Stimulated activated CD8-positive, alpha-beta memory T cell treated with anti-CD3 and anti-CD28 coated beads, Interleukin-7, amount 100 ng/mL, for 1 hour (primary cell): ENCODE measurements at places on chromosomes 5 and 9.
A peak's percentile ranks its signal among the peaks of the same experiment; 100 is the strongest.

DNA sequence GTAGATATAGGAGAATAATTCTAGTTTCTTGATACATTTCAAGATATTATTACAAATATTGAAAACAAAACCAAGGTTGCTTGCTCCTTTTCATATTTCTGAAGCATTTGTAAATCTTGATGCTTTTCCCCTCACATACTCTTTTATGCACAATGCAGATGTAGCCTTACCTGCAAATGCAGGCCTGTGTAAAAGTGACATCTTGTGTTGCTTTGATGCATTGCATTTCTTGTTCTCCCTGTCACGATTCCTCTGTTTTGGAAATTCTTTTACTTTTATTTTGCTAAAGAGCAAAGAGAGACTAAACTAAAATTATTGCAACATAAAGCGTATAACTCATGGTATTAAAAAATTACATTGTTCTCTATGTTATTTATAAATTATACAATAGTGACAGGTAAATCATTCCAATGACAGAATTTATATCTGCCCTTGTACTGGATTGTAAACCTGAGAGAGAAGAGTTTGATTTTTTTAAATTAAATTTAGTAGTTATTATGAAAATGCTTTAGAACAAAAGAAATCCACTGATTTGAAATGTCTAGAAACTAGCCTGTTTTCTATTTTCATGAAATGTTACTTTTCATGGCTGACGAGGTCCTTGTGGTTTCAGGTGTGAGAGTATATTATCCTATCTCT is 970.0 kb downstream of the MAT2B start:
- no peak for DNase-seq

GRCh38 chr9:757246-757881 is 84.1 kb upstream of the DMRT1 start:
- DNase-seq = no peak

- DNase-seq = no peak
Observed at GRCh38 chr9:97895211-97895610, 27.1 kb downstream of the TRMO start.

- DNase-seq = no peak
Observed at GRCh38 chr9:116124472-116125040, 29.0 kb upstream of the PAPPA start.

GRCh38 chr9:134355561-134356279 is 29.5 kb downstream of the RXRA start:
- DNase-seq = no peak

GRCh38 chr9:134807716-134808446 is 72.7 kb upstream of the FCN2 start:
- DNase-seq = no peak

GRCh38 chr5:134224888-134225779 is 739 bp downstream of the PPP2CA start:
- DNase-seq = peak; percentile 23

DNA sequence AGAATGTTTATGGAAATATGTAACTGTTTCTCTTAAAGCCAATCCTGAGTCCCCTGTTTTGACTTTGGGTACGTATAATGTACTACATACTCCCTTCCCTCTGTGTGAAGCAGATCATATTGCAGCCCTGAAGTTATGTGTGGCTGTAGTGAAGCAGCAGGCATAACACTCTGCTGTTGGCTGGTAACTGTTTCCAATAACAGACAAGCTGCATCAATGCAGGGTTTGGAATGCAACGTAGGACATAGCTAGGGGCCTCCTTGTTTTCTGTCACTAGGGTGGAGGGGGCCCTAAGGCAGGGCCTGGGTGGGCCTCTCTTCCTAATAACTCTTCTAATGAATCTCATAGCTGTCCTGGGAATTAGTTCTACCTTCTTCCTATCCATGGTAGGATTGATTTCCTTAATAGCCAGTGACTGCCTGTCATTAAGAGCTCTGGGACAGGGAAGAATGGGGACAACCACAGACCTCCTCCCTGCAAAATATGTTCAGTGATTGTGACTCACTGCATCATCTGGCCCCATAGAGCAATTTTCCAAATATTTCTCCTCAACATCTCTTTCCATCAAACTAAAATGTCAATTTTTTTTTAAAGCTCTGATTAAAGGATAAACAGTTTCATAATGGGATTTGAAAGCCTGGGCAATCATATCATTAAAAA is 129.6 kb upstream of the HMHB1 start:
- no peak for DNase-seq

DNA sequence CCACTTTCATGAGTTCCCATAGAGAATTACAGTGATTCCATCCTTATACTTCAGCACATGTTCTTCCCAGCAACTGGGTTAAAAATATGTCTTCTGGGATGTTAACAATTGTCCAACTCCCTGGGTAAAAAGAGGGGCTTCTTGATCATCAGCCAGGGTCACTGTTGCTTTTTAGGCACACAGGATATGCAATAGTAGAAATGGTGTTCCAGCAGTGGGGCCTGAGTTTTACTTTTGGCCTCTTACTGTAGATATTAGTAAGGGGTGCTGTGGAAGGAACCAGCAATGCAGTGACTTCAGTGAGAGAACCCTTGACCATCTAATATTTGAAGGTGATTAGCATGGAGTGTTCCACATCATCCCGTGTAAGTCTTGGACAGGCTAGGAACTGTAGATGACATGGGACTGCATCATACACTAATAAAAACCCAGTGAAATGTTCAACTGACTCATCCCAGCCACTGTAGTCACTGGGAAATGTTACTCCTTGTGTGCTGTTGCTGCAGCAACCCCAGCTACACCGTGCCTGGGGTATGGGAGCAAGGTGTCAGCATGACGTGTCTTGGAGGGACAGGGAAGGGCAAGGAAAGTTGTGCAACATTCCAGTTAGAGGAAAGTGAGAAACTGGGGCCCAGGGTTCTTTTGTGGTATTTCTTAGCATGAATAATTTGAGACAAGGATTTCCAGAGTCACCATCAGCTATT is 610.9 kb downstream of the RAB3C start:
- no peak for DNase-seq

DNA sequence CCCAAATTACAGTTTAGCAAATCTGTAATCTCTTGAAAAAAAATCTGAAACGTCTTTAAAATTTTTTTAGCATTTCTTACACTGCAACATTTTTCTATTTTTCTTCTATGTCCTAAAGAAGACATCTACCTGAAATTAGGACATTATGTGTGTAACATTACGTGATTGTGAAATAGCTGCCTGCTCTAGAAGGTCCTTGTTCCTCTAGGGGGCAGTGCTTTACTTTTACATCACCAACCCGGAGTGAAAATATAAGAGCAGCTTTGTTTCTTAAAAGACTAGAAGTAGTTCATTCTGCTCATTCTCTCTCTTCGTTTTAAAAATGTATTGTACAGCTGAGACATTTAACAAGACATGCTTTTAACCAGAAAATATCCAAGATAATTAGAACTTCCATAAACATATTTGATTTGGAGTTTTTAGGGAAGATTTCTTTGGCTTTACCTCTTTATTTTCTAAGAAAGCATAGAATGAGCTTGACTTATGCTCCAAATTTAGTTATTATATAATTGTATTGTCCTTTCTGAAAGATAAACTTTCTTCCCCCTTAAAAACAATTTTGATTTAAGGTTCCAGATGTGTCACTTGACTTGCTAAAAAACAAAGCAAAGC is 48.1 kb upstream of the RIOK2 start:
- DNase-seq = no peak

- DNase-seq = no peak
Observed at GRCh38 chr9:32706725-32707100, 71.2 kb upstream of the TAF1L start.

DNA sequence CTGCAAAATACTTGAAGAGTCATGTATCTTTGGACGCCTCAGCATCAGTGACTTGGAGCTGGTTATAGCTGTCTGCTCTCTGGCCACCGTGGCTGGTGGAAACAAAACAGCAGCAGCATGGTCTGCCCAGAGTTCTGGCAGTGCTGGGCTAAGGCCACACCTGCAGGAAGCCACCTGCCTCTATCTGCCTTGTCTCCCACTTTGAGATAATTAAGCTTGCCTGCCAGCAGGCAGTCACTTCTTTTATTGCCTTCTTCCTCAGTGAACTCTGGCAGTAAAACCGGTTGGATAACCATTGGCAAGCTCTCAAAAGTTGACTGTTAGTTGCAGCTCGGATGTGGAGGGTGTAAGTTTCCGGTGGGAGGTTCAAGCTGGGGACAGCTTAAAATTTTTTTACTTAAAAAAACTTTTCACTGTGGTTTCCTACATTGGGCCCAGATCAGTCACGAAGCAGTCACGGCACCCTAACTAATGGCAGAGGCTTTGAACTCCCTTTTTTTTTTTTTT is 4.9 kb downstream of the SMIM3 start:
- DNase-seq = no peak

- no peak for DNase-seq
Observed at GRCh38 chr9:109083813-109084405, 35.8 kb downstream of the TMEM245 start.

- no peak for DNase-seq
Observed at GRCh38 chr9:113800276-113800675, 75.8 kb upstream of the ZNF618 start.

DNA sequence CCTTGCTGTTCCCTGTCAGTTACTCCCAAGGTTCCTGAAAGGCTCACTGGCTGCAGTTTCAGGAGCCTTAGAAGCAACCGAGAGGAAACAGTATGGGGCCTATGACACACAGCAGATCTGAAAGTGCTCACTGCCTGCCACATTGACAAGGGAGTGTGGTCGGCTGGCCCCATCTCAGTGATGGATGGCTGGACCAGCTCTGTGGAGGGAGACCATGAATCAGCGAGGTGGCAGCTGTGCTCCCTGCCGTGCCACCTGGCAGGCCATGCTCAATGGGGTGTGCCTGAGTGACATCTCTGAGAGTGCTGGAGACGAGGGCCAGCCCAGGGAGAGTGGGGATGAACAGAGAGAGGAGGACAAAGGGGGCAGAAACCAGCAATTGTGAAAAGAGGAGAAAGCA is 49.1 kb downstream of the DOCK2 start:
- no peak for DNase-seq

DNA sequence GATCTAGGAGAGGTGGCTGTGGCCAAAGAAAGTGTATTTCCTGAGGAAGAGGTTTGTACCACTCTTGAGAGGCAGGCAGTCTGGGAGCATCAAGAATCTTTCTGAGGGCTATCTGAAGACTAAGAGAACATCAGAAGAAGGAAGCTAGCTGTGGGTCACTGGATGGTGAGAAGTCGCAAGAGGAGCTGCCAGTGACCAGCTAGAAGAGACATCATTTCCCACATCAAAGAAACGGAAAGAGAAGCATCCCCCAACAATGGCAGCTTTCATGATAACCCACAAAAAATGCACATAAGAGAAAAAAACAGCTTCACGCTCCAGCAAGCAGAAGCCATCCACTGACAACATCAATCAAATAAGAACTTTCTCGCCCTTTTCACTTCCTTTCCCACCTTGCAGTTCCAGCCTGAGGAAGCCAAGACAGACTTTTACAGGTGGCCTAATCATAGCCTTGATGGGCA is 25.0 kb upstream of the CEP78 start:
- no peak for DNase-seq

DNA sequence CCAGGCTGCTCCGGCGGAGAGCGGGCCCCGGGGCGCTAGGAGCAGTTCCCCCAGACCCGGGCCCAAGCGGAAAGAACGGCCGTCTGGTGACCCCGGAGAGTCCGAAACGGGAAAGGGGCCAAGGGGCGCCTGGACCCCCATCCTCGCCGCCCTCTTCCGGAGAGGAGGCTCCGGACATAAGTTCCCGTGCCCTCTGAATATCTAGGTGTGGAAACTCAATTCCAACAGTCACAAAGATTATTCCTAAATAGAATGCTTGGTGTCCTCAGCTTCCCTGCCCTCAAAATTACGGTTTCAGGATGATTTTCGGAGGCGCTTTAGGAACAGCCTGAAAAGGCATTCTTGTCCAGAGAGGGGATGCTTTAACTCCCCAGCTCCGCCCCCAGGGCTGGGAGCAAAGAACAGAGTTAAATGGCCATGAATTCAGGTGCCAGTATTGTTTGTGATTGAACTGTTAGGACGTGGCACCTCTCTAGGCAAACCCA is 681 bp upstream of the LHFPL2 start:
- DNase-seq = no peak
